Urothelium cell line (cell line): ENCODE measurements at places on chromosomes 11 and 22.
A peak's percentile ranks its signal among the peaks of the same experiment; 100 is the strongest.

- no peak for DNase-seq
Observed at GRCh38 chr22:22474733-22475132, 33.8 kb downstream of the ZNF280B start.

- DNase-seq: no peak
Observed at GRCh38 chr11:128523641-128524040, 63.7 kb downstream of the ETS1 start.

GRCh38 chr11:62266558-62266957 lies 3.4 kb upstream of the SCGB2A2 start:
- peak; percentile 24 for DNase-seq

DNA sequence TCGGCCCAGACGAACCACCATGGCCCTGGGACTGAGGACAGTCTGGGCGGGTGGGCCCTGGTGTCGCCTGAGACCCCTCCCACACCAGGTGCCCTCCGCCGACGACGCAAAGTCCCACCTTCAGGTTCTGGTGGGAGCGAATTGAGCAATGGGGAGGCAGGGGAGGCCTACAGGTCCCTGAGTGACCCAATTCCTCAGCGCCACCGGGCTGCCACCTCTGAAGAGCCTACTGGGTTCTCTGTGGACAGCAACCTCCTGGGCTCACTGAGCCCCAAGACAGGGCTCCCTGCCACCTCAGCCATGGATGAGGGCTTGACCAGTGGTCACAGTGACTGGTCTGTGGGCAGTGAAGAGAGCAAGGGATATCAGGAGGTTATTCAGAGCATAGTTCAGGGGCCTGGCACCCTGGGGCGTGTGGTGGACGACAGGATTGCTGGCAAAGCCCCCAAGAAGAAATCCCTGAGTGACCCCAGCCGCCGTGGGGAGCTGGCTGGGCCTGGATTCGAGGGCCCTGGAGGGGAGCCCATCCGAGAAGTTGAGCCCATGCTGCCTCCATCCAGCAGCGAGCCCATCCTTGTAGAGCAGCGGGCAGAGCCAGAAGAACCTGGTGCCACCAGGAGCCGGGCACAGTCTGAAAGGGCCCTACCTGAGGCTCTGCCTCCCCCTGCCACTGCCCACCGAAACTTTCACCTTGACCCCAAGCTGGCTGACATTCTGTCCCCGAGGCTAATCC lies 2.8 kb downstream of the ARHGEF17 start:
- DNase-seq: no peak

GRCh38 chr11:69333149-69333710 lies 39.3 kb downstream of the MYEOV start:
- no peak for DNase-seq

- peak; percentile 76 for DNase-seq
Observed at GRCh38 chr11:35907648-35908431, 36.0 kb upstream of the LDLRAD3 start.

DNA sequence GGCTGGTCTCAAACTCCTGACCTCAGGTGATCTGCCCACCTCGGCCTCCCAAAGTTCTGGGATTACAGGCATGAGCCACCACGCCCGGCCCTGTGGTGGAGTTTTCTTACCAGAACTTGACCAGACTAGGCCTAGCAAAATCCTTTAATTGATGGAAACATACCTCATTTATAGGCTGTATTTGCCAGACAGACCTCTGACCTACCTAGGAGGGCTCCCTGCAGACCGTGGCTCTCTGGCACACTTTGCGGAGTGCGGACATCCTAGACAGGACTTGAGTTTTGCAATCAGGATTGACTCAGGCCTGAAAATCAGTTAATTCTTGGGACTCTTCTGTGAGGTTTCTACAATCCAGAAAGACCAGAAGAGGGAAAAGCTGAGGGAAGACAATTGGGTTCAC lies 53.1 kb downstream of the FEZ1 start:
- no peak for DNase-seq

- peak; percentile 62 for DNase-seq
Observed at GRCh38 chr11:67372993-67373647, at the start of gene CLCF1. CLCF1 (minus strand) TSS chr11:67373598; CDS start chr11:67373539, 59 bp downstream.

DNA sequence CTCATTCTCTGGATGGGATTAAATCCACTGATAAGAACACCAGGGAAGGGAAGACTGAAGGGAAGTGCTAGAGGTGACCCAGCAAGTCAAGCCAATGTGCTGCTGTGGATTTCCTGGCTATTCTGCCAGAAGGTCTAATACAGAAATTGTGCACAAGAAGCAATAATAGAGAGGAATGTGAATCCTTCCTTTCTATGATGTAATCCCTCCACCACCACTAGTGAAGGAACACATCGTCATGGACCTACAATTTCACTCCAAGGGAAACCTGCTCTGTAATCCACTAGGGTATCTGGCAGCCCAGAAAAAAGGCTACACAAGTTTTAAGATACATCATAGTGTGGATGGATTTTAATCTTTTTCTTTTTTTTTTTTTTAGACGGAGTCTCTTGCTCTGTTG lies 17.4 kb downstream of the LARGE2 start:
- no peak for DNase-seq

GRCh38 chr11:18367431-18367830 lies 26.9 kb upstream of the LDHA start:
- no peak for DNase-seq

GRCh38 chr11:17221968-17222367 lies 14.2 kb upstream of the PIK3C2A start:
- DNase-seq: no peak

DNA sequence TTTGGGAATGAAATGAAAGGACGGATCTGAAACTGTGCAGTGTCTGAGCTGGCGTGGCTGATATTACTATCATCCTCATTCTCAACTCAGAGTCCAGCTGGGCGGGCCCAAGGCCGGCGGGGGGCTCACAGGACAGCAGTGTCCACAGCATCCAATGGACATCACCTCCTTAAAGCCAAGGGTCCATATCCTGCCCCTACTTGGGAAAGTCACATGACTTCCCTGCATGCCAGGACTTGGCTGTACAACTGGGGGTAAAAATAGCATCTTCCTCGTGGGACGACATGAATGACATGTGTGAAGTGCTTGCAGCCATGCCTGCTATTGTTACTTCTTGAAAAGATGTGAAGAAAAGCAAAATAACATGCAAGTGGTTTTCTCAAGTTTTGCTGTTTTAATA lies 82.3 kb downstream of the TRMU start:
- no peak for DNase-seq

GRCh38 chr11:36586543-36586942 lies 7.8 kb upstream of the IFTAP start:
- DNase-seq: no peak

GRCh38 chr11:96172604-96173003 lies 170.4 kb downstream of the MAML2 start:
- no peak for DNase-seq

- no peak for DNase-seq
Observed at GRCh38 chr22:39643311-39644083, 72.9 kb downstream of the CACNA1I start.

DNA sequence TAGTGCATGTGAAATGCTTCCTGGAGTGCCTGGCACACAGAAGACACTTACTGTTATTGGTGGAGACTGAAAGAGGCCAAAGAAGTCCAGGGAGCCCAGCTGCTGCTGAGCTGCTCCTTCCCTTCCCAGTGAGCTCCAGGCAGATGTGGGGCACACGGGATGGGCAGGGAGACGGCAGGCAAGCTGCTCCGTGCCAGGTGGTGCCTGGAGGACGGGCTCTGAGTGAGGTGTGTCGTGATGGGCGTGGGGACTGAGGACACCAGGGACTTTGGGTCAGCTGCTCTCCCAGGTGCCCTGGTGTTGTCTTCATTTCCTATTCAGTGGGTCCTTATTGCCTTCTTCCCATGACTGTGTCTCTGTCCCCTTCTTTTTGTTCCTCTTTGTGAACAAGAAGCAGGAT lies 19.5 kb downstream of the TAB1 start:
- DNase-seq: no peak

GRCh38 chr11:111573821-111574249 lies 28.4 kb upstream of the SIK2 start:
- DNase-seq: no peak

DNA sequence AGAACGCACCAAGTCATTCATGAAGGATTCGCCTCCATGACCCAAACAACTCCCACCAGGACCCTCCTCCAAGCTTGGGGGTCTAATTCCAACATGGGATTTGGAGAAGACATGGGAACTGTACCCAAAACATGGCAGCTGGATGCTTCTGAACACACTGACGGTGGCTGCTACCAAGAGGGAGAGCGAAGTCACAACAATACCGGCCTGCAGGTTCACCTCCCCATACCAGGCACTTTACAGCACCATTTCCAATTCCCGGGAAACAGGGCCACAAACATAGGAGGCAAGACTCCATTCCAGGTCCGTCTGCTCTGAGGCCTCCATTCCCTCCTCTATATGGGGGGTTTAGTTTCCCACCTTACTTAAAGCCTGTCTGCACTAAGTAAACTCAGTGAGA lies 75.8 kb downstream of the LINC01488 start:
- no peak for DNase-seq

GRCh38 chr22:48957311-48957986 lies 870.2 kb downstream of the BRD1 start:
- DNase-seq: no peak

- DNase-seq: no peak
Observed at GRCh38 chr22:23786261-23786710, 480 bp upstream of the SMARCB1 start.

DNA sequence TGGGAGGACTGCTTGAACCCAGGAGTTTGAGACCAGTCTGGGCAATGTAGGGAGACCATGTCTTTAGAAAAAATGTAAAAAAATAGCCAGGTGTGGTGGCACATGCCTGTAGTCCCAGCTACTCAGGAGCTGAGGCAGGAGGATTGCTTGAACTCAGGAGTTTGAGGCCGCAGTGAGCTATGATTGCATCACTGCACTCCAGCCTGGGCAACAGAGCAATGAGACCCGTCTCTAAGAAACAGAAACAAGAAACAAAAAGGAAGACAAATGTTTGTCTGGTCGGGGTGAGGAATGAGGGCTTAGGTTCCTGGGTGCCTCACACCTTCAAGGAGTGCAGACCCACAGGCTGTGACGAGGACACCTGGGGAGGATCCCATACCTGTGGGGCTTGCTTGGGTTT lies 191.9 kb downstream of the CEP164 start:
- DNase-seq: no peak

GRCh38 chr22:43228330-43228729 lies 41.4 kb upstream of the TTLL12 start:
- no peak for DNase-seq

DNA sequence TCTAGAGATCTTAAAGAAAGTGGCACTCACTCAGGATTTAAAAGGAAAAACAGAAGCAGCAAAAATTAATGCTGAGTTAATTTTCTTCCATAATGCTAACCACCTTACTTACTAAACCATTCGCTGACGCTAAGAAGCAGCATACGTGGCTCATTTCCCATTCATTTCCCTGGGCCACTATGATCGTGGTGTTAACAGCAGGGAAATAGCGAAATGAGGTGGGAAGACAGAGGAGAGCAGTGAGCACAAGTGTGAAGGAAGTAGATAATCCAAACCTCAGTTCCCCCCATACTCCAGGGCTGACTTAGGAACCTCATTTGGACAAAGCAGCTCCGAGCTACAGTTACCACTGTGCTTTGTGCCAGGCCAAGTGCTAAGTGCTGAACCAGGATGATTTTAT lies 723.2 kb downstream of the OPCML start:
- no peak for DNase-seq

- DNase-seq: no peak
Observed at GRCh38 chr11:68523743-68524142, 63.2 kb downstream of the PPP6R3 start.

GRCh38 chr11:11981840-11982239 lies 26.6 kb downstream of the DKK3 start:
- no peak for DNase-seq

DNA sequence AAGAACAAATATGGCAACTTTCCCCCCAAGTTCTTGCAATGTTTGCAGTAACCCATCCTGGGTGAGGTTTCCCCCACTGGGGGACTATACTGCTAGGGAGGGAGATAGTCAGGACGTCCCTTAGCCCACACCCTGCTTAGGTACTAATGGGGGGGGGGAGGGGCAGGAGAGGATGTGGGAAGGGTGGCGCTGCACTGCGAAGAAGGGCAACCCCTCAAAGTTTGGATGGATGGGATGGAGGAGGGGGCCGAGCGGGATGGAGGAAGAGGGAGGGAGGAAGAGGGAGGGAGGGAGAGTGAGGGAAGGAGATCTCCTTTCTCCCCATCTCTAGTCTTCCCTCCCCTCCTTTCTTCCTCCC lies 100.6 kb upstream of the HSD17B12 start:
- DNase-seq: no peak

DNA sequence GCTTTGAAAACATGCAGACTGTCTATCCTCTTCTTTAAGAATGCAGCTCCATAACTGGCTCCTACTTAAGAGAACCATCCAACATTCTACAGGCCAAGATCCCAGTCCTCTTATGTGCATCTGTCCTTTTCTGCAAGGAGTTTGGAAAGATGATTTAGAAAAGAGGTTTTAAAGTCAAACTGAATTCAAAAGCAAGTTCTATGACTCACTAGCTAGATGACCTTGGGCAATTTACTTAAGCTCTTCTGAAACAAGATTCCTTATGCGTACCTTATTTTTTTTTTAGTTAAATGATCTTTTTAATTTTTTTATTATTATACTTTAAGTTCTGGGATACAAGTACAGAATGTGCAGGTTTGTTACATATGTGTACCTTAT lies 29.2 kb downstream of the GUCY1A2 start:
- no peak for DNase-seq

GRCh38 chr11:103735497-103736032 lies 300.9 kb upstream of the DDI1 start:
- no peak for DNase-seq

- peak; percentile 91 for DNase-seq
Observed at GRCh38 chr11:64449381-64450167, 90.6 kb downstream of the RPS6KA4 start.

DNA sequence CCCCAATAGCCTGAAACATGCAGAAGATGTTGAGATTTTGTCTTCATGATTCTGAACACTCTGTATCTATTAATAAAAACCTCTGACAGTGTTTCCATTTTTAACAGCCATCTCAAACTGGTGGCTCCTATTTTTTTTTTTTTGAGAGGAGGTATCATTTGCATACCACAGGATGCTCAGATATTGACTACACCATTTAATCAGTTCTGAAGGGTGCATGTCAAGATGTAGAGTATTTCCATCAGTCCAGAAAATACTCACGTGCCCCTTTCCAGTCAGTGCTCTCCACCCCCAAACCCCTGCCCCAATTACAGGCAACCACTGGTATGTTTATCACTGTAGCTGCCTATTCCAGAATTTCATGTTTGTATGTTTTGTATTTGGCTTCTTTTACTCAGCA lies 85.3 kb upstream of the SORL1-AS1 start:
- DNase-seq: no peak

- DNase-seq: no peak
Observed at GRCh38 chr11:46690702-46691101, 9.7 kb downstream of the ARHGAP1 start.
